ENCODE measurements at places on chromosomes 12 and 14. TPM values are rescaled to one million over a fixed set of nuclear protein-coding genes. Genes with fewer than 3 reads are reported as not detected.

The FITM1 gene
- total RNA-seq, result 132 TPM

The CSRNP2 gene
- 25.3 TPM for total RNA-seq

The TRIM9 gene
- 0.59 TPM for total RNA-seq

DNA sequence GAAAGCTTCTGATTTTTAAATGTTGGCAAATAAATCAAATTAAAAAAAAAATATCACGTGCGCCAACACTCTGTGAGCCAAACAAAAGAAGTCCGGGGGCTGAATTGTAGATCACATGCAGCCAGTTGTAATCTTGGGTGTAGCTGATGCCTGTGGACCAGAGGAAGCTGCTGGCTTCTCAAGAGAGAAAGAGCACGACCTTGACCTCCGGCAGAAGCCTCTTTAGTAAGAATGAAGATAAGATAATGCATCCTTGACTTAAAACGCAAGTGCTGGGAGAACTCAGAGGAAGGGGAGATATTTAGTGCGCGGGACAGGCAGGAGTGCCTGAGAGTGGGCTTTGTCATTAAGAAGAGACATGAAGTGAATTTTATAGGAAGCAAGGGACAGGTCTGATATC is 162.8 kb upstream of the TBX3 start:
- H3K27me3 ChIP-seq, result no peaks in the 10 kb centered on the region
- no peak overlapping the region for H3K4me3 ChIP-seq
- H3K36me3 ChIP-seq, result no peaks in the 10 kb centered on the region

The FSCB gene
- not detected for total RNA-seq

The SMCO2 gene
- total RNA-seq, result not detected

The SVOP gene
- total RNA-seq, result 2.6 TPM

- no peak overlapping the region for H3K27ac ChIP-seq
- H3K27me3 ChIP-seq, result no peaks in the 10 kb centered on the region
- DNase-seq, result peak; percentile 10
- no peak overlapping the region for H3K4me3 ChIP-seq
These were observed 14.3 kb upstream of the PRKAG1 start for GRCh38 chr12:49032679-49033447.

DNA sequence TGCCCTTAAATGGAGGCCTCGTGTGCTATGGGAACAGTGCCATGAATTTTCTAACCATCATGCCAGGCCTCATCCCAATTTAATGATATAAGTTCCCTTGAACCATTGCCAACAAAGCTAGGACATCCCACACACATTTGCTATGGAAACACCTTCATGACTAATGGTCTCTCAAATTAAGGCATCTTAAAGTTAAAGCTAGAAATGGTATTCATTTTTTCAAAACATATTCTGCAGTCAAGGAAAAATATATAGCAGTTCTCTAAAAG is 117.3 kb downstream of the BTG1 start:
- no peak for DNase-seq
- H3K4me1 ChIP-seq, result peaks cover 15% of the 10 kb centered on the region
- no peak overlapping the region for H3K27ac ChIP-seq
- H3K27me3 ChIP-seq, result no peaks in the 10 kb centered on the region
- no peak overlapping the region for H3K4me3 ChIP-seq

- no peak overlapping the region for H3K27ac ChIP-seq
- H3K36me3 ChIP-seq, result no peaks in the 10 kb centered on the region
- no peaks in the 10 kb centered on the region for H3K4me1 ChIP-seq
- H3K27me3 ChIP-seq, result no peaks in the 10 kb centered on the region
- H3K4me3 ChIP-seq, result no peak overlapping the region
These were observed 19.5 kb upstream of the GOLGA5 start for GRCh38 chr14:92774572-92774971.

The KRT77 gene
- total RNA-seq, result not detected

GRCh38 chr12:92703786-92704185 is 997 bp downstream of the PLEKHG7 start:
- no peaks in the 10 kb centered on the region for H3K4me1 ChIP-seq
- no peaks in the 10 kb centered on the region for H3K27me3 ChIP-seq
- H3K27ac ChIP-seq, result no peak overlapping the region
- DNase-seq, result no peak
- H3K4me3 ChIP-seq, result no peak overlapping the region

The DEGS2 gene
- total RNA-seq, result 0.11 TPM

DNA sequence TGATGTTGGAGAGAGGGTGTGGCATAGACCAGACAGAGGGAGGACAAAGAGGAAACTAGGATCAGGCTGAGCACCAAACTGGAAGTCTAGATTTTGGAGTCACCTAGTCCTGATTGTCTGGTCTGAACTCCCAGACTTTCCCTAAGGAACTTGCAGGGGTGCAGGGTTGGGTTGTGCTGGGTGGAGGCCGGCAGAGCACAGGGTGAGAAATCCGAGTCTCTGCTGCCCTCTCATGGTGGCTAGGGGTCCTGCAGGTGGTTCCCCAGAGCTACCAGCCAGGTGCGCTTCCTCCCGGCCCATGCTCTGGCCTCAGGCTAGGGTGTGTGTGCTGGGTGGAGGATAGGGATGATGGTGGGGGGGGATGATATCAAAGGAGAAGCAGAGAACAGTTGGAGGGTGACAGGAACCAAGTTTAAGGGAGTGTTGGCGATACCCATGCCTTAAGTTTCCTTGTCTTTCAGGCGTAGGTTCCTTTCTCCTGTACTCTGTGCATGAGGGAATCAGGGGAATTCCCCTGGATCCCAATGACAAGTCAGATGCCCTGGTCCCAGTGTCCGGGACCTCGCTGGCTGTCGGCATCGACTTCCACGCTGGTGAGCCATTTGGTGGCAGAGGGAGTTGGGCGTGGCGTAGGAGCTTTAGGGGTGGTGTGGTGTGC is 33.5 kb upstream of the NXPH4 start:
- no peak overlapping the region for H3K4me3 ChIP-seq
- H3K27ac ChIP-seq, result no peak overlapping the region
- H3K4me1 ChIP-seq, result no peaks in the 10 kb centered on the region

The OR4Q2 gene
- total RNA-seq, result not detected

All from heart right ventricle (tissue), 16 donors.